ENCODE measurements at places on chromosomes 16 and 17.

- peak; percentile 26 for DNase-seq
Measured at GRCh38 chr17:19311421-19312215, 50.9 kb downstream of the B9D1 start.

DNA sequence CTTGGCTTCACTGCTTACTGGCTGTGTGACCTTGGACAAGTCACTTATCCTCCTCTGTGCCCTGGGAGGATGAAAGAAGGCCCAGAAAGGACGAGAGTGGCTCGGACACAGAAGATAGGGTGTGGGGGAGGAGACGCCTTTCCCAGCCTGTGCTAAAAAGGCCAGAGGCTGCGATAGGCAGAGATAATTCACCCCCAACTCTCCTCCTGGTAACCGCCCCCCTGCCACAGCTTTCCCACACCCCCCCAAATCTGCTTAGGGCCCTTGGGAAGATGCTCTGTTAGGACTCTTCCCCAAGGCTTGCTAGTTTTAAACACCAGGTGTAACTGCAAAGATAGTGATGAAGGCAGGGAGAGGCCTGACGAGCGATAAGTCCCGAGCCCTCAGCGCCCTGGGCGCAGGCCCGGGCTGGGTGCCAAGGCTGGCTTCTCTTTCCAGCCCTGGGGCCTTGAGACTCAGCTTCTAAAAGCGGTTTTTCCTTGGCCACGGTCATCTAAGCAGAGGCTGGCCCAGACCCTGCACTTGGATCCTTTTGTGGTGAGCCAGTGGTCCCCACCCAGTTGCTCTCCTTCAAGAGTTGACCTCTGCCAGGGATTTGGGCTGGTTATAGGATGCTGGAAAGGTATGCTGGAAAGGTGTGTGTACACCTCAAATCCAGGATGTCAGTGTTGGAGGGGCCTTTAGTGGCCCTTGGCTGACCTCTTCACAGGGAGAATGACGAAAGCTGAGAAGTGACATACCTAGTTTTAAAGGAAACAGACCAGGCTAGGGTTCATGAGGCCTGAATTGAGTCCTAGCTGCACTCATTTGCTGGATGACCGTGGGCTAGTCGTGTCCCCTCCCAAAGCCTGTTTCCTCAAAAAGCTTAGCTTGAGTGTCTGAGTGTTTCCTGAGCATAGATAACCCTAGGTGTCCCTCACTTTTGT lies 3.4 kb upstream of the PPP1R9B start:
- no peak for DNase-seq

DNA sequence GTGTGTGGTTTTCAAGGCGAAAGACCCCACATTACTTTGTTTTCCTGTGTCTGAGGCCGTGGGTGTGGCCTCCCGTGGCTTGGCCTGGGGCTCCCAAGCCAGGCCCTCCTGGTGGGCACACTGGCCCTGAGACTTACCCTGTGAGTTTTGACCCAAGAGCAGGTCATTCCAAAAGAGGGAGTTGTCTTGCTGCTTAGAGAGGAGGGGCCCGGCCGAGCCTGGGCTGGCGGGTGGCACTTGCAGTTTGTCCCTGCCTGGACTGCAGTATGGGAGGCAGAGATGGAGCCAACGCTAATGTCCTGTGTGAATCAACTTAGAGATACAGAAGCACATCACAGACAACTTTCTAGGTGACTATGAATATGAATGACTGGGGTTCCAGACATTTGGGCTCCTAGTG lies 22.7 kb downstream of the PLEKHG4 start:
- DNase-seq = no peak

DNA sequence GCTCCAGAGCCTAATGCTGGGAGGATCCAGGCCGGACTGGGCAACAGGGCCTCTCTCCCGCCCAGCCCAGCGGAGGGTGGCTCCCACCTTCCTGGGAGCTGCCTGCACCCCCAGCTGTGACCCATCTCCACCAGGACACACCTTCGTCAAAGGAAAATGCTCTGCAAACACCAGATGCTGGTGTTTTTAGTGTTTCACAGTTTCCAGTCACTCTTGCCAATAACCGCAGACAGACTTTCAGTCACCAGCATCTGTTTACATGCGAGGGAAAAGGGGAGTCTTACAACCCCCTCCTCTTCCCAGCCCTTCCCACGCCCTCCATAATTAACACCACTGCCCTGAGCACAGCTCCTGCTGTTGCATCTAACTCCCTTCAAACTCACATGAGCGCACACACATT lies 25.3 kb downstream of the KLHDC4 start:
- DNase-seq = peak; percentile 77
